GM12878 (cell line): ENCODE measurements at places on chromosomes 2 and 18.

- no peak for DNase-seq
These were observed 108.6 kb upstream of the LRRTM1 start for GRCh38 chr2:80413136-80413535.

GRCh38 chr2:25926984-25927756, 48.9 kb upstream of the ASXL2 start:
- DNase-seq, result no peak

DNA sequence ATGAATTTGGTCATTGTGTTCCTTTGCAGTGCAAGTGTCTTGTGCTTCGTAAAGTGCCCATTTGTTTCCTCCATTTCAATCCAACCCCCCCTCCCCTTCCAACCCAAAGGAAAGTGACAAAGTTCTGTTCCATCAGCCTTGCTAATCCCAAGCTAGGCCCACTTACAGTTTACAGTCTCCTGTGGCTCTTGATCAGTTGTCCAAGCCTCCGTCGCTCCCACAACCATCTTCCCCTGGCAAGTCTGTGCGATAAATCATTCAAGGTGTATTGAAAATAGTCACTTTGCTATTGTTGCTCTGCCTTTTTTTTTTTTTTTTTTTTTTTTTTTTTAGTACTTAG, 6.5 kb downstream of the POU3F3 start:
- no peak for DNase-seq

GRCh38 chr2:173286153-173286809, 68.4 kb upstream of the CDCA7 start:
- DNase-seq, result peak; percentile 25

GRCh38 chr18:3525870-3526420, 76.0 kb downstream of the TGIF1 start:
- DNase-seq, result peak; percentile 65

DNA sequence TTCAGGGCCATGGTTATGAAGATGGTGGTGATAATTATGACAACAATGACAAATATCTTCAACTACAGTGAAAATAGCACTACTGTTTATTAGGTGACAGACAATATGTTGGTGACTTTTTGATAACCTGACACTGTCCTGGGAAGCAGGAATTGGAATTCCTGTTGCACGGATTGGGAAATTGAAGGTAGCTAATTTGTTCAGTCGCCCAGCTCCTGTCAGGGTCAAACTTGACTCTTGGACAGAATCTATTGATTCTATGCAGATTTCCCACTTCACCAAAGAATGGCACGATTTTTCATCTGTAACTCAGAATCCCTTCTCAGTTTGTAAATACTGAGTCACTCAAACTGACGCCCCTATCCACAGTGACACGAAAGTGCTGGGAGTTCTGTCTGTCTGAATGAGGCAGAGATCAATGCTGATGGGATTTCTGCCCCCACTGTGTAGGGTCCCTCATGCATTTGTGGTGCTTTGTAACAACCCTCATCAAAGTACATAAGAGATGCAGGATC, 779.5 kb upstream of the ID2 start:
- no peak for DNase-seq

- no peak for DNase-seq
These were observed 20.7 kb upstream of the CCNT2 start for GRCh38 chr2:134897932-134898331.

- no peak for DNase-seq
These were observed 40.9 kb upstream of the C1D start for GRCh38 chr2:68103709-68104055.

GRCh38 chr18:42611134-42611533, 504.4 kb downstream of the RIT2 start:
- no peak for DNase-seq

DNA sequence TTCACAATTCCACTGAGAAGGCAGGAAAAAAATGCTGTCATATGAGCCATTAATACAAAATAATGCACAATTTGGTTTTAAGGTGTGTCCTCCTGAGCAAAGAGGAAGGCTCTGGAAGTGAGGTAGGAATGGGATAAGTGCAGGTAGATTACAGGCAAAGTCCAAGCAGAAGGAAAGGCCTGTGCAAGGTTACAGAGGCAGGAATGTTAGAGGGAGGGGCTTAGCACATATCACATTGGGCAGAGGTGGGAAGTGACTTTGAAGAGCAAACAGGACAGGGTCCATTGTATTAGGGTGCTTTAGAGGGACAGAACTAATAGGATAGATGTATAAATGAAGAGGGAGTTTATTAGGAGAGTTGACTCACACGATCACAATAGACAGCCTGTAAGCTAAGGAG, 14.7 kb upstream of the CLIP4 start:
- DNase-seq, result no peak

GRCh38 chr18:34796035-34796657, 86.0 kb downstream of the DTNA start:
- DNase-seq, result no peak

GRCh38 chr2:85649201-85650190, 18.5 kb downstream of the SFTPB start:
- DNase-seq, result no peak

GRCh38 chr2:12202313-12203075, 456.1 kb downstream of the LPIN1 start:
- DNase-seq, result no peak

DNA sequence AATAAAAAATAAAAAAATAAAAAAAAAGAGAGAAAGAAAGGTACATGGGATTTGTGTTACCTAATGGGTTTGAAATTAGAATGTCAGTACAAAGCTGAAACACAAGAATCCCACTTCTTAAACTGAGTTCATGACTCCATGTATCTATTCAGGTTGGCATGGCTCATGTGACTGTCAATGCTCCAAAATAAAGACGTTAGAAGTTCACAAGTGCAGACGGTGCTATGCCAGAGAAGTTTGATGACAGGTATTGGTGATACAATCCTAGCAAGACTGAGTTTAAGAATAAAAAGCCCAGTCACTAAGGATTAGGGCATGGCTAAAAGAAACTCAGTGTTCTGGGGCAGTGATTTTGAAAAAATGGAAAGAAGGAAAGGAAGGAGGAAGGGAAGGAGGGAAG, 254.3 kb downstream of the XIRP2 start:
- DNase-seq, result no peak
